ENCODE measurements at places on chromosomes 2 and 18. TPM values are rescaled to one million over a fixed set of nuclear protein-coding genes. Genes with fewer than 3 reads are reported as not detected.

- no peak for DNase-seq
Observed at GRCh38 chr2:100178864-100179263, 36.5 kb upstream of the AFF3 start.

DNA sequence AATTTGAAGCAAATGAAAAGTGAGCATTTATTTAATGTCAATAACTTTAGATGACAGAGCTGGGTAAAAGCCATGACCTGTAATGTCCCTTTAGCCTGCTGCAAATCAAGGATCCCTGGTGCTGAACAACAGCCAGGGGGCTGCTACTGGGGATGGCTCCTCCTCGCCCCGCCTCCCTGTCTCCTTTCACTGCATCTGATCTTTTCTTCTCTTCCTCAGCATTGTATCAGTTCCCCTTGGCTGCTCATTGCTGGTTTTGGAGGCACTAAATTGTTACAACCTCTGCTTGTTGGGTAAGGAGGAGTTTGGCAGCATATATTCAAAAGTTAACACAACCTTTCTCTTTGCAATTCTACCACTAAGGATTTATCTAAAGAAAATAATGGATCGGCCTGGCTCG, 236.3 kb upstream of the ID2 start:
- DNase-seq: no peak

DNA sequence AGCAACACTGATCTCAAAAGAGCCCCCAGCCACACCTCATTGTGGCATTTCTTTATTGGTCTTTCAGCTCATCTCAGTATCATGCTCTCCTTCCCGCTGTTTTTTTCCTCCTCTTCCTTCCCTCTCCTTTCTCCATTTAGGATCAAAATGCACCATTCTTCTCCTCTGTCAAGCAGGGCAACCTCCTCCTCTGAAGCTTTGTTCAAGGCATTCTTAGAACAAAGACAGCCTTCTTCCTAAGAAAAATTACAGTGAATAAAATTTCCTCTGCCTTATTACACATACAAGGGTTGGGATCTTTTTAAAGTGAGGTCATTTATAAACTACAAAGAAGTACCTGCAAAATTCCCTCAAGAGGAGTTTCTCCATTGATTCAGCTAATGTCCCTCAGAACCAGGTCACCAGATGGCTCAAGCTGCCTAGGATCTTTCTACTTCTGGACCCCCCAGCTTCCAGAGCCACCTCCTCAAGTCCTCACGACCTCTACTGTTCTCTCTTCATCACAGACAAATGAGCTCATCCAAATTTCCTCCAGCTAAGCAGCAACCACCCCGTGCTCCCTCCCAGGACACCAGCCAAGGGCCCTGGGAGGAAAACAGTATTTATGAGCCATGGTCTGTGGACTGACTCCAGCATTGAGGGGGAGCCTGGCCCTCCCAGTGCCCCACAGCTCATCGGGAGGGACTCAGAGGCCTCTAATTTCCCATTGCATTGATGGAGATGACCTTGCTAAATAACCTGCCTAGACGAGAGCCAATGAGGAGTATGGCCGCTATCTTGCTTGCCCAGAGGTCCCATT, 18.0 kb downstream of the SFXN5 start:
- no peak for DNase-seq

DNA sequence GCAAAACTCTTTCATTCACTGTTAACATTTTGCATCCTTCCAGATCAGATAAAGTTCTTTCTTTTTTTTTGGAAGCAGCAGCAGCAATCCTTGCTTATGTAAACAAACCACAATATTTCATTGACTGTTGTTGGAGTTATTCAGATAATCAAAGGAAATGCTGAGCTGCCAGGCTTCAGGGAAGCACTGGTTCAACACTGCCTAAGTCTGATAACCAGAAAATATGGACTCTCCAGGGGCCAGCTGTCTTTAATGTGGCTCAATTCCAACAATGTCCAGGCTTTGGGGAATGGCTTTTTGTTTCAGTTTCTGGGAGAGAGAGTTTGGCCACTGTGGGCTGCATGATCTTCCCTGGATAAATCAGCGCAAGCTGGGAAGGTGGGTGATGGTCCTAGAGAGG, 354.3 kb downstream of the AKAIN1 start:
- no peak for DNase-seq

CCNT2 gene
- 19.1 TPM for total RNA-seq

SIX3 gene
- not detected for total RNA-seq

DUSP2 gene
- 7.1 TPM for total RNA-seq

DNA sequence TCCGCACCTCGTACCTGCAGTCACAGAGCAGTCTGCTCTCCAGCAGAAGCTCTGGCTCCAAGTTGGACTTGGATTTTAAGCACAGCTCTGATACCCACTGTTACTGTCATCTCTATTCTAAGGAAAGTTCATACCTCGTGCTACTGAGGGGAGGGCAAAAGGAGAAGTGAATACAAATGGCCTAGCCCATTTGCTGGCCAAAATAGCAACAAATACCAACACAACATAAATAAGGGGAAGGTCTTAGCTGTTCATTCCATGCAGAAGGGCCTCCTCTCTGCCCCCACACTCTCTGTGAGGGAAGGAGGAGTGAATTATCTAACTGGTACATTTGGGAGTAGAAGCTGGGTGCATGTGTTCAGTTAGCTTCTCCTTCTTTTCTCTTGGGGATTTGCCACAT, 739.4 kb upstream of the RAB6C start:
- DNase-seq: no peak

- DNase-seq: no peak
Observed at GRCh38 chr2:47810850-47811249, 27.9 kb downstream of the MSH6 start.

TGOLN2 gene
- total RNA-seq: 47.8 TPM

CPLX4 gene
- total RNA-seq: not detected

GRCh38 chr2:190670182-190670946, 21.5 kb downstream of the NAB1 start:
- DNase-seq: no peak

ZBTB7C gene
- total RNA-seq: 53.0 TPM

GRCh38 chr2:109285244-109285651, 156.2 kb downstream of the SH3RF3 start:
- no peak for DNase-seq

RGPD3 gene
- total RNA-seq: 0.18 TPM

GRCh38 chr2:37779611-37780386, 108.4 kb upstream of the CDC42EP3 start:
- no peak for DNase-seq

DNA sequence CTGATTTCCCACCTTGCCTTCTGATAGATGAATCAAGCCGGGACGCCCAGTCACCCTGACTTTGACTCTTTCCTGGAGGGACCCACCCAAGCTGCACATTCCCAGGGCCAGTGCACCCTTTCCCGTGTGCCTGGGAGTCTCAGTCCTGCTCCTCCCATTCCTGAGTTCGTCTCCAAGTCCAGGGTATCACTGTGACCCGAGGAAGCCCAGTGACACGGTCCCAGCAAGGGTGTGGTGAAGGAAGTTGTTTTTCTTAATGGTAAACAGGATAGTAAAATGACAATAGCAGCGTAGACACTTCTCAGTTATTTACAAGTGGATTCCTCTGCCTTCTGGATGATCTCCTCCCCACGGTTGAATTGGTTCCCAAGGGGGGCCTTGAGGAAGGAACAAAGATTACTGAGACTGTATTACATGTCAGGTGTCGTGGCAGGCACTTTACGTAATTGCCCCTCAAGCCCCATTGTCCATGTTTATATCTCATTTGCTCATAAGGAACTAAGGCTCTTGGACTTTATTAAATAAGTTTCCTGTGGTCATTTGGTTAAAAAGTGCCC, 123.3 kb downstream of the PRKCE start:
- no peak for DNase-seq

GRCh38 chr2:139911160-139911559, 1131.0 kb upstream of the NXPH2 start:
- no peak for DNase-seq

- DNase-seq: no peak
Observed at GRCh38 chr2:36330473-36331395, 24.8 kb upstream of the CRIM1 start.

DNA sequence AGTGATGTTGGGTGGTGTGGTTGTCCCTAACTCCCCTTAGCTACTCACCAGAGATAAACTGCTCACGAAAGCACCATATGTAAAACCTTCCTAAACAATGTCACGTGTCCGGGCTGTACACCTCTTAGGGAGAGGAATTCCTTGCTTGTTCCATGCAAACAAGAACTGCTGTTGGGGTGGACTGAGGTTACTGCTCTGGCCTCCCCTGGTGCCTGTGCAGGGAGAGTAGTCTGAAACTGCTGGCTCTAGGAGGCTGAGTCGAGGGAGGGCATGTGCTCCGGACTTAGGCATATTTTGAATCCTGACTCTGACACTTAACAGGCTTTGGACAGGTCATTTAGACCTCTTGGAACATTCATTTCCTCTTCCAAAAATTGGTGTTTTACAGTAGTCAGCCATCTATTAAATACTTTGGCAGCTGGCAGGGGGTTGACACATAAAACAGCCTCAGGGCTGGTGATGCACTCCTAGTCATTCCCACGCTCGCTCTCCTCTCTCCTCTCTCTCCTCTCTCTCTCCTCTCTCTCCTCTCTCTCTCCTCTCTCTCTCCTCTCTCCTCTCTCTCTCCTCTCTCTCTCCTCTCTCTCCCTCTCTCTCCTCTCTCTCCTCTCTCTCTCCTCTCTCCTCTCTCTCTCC, 10.6 kb downstream of the THNSL2 start:
- DNase-seq: no peak

ALPI gene
- total RNA-seq: not detected

GRCh38 chr2:7194950-7195349, 277.7 kb downstream of the RNF144A start:
- no peak for DNase-seq

DNA sequence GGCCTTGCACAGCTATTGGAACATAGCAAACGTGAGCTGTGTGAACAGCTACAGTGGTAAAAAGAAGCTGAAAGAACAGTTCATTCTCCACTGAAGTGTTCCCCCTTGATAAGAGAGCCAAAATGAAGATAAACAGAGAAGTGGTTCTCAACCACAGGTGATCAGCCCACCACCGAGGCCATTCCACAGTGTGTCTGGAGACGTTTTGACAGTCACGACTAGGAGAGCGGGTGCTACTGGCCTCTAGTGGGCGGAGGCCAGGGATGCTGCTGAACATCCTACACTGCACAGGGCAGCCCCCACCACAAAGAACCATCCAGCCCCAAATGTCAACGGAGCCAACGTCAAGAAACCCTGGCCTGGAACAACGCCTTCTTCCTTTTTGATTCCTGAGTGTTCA, 38.4 kb downstream of the ADCY3 start:
- no peak for DNase-seq

CABYR gene
- total RNA-seq: 1.1 TPM

- DNase-seq: no peak
Observed at GRCh38 chr2:7825591-7826312, 856.1 kb upstream of the ID2 start.

DNA sequence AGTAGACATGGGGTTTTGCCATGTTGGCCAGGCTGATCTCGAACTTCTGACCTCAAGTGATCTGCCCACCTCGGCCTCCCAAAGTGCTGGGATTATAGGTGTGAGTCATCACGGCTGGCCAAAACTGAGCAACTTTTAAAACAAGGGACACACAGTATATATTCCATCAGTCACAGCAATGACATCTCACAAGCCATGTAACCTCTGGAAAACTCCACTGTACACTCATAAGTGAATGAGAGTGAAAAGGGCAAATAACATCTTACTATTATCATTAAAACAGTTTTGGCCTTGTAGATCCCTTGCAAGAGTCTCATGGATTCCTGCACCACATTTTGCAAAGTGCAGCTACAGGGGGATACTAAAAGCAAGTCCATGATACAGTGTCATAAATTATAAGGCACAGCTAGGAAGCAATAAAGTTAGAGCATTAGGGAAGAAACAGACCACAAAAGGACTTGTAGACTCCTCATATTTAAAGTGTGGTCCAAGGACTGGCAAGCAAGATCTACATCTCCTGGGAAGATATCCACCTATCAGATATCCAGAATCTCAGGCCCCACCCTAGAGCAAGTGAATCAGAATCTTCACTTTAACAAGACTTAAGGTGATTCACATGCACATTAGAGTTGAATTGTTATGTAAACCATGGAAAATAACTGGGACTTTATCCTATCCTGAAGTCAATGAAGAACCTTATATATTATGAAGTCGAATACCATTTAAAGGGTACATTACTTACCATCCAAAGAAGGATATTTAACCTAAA, 5.7 kb downstream of the SMC6 start:
- no peak for DNase-seq

DNA sequence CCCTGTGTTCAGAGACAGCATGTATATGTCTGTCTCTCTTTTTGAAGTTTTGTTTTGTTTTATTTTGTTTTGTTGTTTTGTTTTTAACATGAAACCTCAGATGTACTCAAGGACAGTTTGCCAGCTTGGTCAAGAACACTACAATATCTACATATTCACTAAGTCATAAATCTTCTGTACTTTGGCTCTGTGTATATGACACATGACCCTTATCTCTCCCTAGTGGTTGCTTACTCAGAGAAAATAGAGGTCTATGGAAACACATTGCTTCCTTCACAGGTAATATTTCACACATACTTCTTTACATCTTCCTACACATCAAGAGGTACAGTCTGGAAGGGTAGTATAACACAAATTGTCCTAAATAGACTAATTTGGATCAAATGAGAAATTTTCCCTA, 312.6 kb upstream of the VRK2 start:
- no peak for DNase-seq

- no peak for DNase-seq
Observed at GRCh38 chr2:152319822-152320570, 15.0 kb upstream of the FMNL2 start.

DNA sequence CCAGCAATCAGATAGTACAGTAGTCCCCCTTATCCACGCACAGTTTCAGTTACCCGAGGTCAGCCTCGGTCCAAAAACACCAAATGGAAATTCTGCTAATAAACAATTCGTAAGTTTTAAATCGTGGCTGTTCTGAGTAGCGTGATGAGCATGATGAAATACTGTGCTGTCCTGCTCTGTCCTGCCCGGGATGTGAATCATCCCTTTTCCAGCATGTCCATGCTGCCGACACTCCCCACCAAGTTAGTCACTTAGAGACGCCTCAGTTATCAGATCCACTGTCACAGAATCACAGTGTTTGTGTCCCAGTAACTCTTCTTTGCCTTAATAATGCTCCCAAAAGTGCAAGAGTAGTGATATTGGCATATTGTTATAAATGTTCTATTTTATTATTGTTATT, 62.1 kb downstream of the MEX3C start:
- DNase-seq: no peak

GRCh38 chr2:217417536-217417935, 557.7 kb upstream of the TNP1 start:
- DNase-seq: no peak

DNA sequence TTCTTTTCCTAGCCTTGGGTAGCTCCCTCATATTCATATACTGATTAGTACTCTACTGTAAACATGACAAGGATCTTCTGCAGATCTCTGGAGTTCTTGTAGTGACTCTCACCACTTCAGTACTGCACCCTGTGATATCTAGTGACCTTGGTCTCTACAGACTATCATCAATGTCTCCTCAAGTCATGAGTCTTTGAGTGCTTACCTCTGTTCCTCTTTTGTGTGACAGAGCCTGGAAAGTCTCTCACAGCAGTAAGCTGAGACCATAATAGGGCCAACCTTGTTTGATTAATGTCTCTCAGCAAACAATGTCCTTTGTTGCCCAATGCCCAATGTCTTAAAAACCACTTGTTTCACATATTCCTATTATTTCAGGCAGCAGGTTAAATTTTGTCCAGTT, 34.2 kb upstream of the BAZ2B start:
- no peak for DNase-seq

GRCh38 chr18:63844254-63844653, 43.3 kb upstream of the SERPINB2 start:
- no peak for DNase-seq

All from esophagus squamous epithelium (tissue), 5 donors.